IPS-NIHi11 (cell line): ENCODE measurements at places on chromosomes 2 and 18.

- DNase-seq, result no peak
Observed at GRCh38 chr18:63344918-63345317, 22.1 kb downstream of the KDSR start.

DNA sequence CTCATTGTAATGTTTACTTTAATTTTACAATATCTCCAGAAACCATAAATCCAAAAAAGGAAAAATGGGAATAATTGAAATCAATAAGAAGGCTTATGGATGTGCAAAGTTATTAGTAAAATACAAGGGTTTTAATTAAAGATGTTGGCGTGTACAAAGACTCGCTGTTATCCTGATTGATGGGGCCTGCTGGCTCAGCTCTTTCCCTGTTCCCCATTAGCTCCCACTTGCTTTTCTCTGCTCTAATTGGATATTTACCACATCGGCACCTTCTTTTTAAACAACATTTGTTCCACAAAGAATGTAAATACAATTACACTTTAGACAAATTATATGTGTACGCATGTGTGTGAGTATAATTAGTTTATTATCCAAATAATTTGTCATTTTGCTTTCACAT lies 796.6 kb downstream of the ERBB4 start:
- no peak for DNase-seq

DNA sequence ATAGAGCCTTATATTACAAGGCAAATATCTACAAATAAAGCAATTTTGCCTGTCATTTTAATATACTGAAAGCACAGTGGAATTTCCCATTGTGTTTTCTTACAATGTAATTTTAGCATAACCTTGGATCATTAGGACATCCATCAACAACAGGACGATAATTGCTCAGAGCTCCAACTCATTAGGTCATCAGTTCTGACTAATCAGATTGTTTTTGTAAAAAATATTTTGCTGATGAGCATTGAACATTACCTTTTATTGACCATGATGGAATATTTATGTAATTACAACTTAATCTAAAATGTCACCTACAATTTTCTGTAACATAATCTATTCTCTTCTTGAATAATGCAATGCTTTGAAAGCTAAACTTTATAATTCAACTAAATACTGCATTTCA lies 215.3 kb upstream of the DSEL start:
- no peak for DNase-seq

GRCh38 chr2:50951437-50951836 lies 80.5 kb downstream of the NRXN1 start:
- no peak for DNase-seq
